ENCODE measurements at places on chromosomes 6 and 20.

DNA sequence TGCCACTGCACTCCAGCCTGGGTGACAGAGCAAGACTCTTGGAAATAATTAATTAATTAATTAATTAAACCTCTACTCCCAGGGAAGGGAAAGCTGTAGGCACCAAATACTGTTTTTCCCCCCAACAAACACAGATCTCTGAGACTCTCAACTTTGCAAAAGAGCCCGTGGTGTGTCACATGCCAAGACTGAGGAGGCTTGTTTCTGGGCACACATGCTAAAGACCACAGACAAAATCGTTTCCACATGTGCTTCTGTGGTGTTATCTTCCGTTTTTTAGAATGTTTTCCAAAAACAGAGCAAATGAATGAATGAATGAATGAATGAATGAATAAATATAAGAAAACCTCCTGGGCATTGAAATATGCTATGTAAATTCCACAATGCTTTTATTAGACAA, 55.6 kb upstream of the ATXN1 start:
- DNase-seq: no peak

GRCh38 chr6:56527934-56528333, 114.8 kb downstream of the DST start:
- DNase-seq: no peak

DNA sequence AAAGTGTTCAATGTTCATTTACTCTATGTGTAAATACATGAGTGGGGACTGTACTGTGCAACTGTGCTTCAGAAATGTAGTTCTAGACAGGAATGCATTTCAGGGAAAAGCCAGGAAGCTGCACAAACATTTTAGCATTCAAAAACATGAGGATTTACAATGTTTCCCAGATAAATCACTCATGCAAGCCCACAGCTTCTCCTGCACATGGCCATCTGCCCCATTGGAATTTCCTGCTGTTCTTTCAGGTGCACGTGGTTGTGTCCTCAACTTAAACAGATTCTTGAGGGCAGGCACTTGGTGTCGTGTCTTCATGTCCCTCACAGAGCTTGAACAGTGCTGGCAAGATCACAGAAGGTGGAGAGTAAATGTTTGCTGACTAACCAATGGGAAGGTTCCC, 101.5 kb downstream of the UNC5CL start:
- DNase-seq: peak; percentile 67

GRCh38 chr6:113734982-113735381, 122.2 kb upstream of the MARCKS start:
- peak; percentile 50 for DNase-seq

- DNase-seq: no peak
Measured at GRCh38 chr20:18321976-18322950, 33.9 kb downstream of the ZNF133 start.

GRCh38 chr6:132400883-132401617, at the start of gene MOXD1:
Gene MOXD1, minus strand, starts transcription at chr6:132401475. Its CDS starts 49 bp downstream, at chr6:132401426.
- DNase-seq: peak; percentile 57

GRCh38 chr6:34374069-34374468, 18.4 kb downstream of the NUDT3 start:
- DNase-seq: no peak

DNA sequence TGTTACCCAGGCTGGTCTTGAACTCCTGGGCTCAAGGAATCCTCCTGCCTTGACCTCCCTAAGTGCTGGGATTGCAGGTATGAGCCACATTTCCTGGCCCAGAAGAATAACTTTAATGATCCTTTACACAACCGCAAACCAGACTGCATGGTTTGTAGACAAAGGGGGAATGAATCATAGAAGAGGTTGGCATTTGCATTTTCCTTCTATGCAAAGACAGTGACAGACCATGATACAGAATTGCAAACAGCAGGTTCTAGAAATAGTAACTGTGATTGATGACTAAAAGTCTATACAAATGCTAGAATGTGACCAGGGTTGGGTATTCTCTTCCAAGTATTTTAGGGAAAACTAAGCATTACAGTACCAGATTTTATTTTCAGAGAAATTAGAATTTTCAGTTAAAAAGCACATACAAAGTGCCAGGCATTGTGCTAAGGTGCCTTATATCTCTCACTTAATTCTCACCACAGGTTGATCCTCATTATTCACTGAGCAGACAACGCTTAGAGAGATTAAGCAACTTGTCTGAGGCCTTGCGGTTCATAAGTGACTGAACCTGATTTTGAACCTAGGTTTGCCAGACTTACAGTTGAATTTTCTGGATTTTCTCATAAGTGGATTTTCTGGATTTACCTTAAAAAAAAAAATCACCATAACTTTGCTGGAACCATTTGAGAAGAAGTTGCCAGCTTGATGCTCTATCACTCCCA, 146.6 kb downstream of the ZFAND3 start:
- DNase-seq: peak; percentile 61

DNA sequence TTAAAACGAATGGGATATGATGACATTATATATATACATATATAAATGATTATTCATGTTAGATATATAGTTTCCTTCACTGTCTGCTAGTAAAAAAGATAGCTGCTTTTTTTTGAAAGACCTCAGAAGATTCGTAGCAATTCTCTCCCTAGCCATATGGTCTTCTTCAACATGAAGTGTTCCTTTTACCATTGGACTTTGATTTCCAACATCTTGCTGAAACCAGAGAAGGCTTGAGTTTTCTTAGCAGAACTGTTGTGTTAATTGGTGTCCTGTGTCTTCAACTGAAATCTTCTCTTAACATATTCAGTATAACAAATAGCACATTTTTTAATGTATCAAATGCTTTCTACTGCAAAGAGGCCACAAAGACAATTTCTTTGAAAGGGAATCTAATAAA, 55.3 kb downstream of the FNDC1 start:
- no peak for DNase-seq

GRCh38 chr20:36606158-36607066, 833 bp downstream of the RAB5IF start:
- DNase-seq: peak; percentile 6

DNA sequence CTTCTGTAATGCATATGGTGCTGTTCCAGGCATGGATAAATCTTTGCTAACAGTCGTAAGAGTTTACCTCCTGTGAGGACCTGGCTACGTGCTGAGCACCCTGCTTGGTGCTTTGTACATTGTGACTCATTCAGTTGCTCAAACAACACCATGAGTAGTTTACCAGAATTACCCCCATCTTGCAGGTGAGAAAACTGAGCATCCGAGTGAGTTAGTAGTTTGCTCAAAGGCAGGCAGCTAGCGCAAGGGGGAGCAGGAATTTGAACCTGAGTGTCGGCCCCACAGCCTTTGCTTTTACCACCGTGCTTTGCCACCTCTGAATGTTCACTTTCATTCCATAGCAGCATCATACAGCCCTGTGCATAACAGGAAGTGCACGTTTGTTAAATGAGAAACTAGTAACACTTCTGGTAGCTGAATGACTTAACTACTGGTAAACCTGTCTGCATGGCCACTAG, 121.9 kb downstream of the MTHFD1L start:
- DNase-seq: no peak

- DNase-seq: no peak
Measured at GRCh38 chr20:19275630-19276071, 63.2 kb downstream of the SLC24A3 start.

- DNase-seq: no peak
Measured at GRCh38 chr20:49394264-49394663, 88.2 kb downstream of the KCNB1 start.

DNA sequence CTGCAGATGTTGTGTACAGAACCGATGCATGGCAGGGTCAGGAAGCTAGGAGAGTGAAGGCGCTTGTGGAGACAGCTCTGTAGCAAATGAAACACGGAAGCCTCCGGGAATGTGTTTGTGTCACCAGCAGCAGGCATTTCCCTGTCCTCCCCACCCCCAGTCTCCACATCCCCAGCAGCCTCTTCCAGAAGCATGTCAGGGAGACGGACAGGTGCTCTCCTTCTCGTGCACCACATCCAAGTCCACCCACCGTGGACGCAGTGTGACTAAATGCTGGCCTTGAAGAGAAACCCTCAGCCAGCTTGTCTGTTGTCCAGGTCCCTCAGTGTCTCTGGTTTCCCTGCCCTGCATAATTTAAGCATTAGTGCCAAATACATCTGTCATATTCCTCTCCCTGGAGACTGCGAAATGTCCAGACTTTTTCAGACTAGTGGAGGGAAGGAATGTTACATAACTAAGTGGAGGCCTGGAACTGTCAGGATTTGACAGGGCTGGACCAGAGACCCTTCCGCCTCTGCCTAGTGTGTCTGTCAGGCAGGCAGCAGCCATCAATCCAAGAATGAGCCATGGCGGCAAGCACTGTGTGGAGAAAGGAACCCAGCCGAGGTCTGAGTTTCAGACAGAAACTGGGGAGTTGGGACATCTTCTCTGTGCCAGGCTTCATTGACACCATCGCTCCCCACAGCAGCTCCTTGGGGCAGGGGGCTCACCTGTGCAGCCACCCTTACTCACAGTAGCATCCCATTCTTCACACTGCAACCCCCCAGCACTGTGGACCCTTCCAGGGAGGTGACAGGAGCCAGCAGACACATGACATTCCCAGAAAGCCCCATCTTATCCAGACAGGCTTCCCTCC, 26.6 kb upstream of the PI16 start:
- peak; percentile 39 for DNase-seq

- no peak for DNase-seq
Measured at GRCh38 chr6:2186516-2186915, 58.9 kb downstream of the GMDS start.

GRCh38 chr20:14310977-14311627, 26.3 kb downstream of the FLRT3 start:
- DNase-seq: no peak

DNA sequence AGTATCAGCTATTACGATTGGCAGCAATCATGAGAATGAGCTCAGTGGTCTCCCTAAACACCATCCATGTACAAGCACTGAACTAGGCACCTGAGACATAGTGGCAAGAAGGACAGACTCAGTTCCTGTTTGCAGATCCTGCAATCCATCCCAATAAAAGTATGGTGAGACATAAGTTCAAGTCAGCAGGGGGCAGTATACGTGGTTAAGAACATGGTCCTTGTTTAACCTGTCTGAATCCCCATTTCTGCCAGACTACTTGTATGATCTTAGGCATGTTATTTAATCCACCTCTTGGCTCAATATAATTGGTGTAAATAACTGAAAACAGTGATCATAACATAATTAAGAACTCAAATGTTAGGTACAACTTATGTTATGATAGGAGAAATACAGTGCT, 33.2 kb upstream of the PNISR start:
- peak; percentile 10 for DNase-seq

GRCh38 chr6:157539421-157539822, 158.4 kb downstream of the ZDHHC14 start:
- DNase-seq: no peak

DNA sequence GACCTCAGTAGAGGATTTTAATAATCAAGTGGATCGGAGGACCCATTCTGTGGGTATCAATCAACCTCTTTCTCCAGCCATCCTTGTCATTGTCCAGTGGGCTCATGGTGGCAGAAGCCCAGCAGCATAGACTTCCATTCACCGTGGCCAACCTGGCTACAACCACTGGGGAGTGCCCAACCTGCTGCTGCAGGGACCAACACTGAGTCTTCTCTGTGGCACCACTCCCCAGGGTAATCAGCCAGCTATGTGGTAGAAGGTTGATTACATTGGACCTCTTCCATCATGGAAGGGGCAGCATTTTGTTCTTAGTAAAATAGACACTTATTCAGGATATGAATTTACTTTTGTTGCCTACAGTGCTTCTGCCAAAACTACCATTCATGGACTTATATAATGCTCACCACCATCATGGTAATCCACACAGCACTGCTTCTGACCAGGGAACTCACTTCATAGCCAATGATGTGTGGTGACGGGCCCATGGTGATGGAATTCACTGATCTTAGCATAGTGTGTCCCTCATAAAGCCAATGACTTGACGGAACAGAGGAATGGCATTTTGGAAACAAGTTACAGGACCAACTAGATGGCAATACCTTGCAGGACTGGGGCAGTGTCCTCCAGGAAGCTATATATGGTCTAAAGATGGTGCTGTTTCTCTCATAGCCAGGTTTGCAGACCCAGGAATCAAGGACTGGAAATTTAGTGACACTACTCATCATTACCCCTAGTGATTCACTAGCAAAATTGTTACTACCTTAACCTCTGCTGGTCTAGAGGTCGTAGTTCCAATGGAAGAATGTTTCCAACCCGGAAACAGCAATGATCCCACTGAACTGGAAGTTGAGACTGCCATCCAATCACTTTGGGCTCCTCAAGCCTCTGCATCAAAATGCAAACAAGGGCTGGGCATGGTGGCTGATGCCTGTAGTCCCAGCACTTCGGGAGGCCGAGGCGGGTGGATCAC, 7.6 kb downstream of the CD24 start:
- no peak for DNase-seq

- no peak for DNase-seq
Measured at GRCh38 chr20:44653546-44653945, 2.0 kb upstream of the ADA start.

DNA sequence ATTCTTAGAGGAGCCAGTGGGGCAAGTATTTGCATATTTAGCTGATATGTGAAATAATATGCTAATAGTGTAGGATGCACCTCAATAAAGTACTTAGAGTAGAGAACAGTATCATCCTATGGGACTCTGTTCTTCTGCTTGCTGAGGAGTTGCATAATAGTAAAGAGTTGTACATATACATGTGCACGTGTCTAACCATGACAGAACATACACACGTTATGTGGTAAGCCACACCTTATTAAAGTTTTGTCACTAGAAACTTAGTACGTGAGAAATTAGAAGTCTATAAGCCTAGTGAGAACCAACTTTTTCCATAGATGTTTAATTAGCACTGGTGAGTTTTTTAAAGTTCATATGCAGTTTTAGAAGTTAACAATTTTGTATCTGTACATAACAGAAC, 80.7 kb downstream of the L3MBTL3 start:
- no peak for DNase-seq

- DNase-seq: peak; percentile 10
Measured at GRCh38 chr6:7769702-7770101, 43.8 kb downstream of the BMP6 start.

- peak; percentile 63 for DNase-seq
Measured at GRCh38 chr20:41308290-41308711, 9.2 kb downstream of the ZHX3 start.

DNA sequence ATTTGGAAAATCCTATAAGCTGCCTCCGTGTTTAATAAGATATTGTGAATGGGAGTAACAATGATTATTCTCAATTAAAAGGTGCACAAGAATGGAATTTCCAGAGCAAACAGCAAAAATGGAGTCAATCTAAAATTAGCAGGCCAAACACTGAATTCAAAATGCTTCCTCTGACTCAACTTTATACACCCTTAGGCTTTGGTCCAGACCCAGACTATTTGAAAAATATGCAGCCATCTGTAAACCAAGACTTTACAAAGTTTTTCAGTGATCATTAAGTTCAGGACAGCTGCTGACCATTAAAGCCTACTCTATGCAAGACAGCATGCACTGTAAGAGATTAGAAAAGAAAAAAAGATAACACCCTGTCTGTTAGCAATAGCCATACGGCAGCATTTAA, 39.4 kb upstream of the CCN6 start:
- DNase-seq: peak; percentile 82

DNA sequence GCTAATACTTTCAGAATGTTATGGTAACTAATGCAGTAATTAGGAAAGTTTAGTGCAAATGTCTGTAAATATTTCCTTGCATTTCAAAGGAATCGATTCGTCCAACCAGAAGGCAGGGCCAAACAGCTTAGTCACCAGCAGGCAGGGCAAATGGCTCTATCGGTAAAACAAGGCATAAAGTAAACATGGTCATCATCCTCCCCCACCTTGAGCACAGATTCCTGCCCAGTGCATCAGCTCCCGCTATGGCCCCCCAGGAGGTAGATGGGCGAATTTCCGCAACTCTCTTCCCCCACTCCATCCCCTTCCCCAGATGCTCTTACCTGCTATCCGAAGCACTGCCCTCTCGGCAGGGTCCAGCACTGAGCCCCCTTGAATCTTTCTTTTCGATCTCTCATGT, 103.8 kb upstream of the BEND6 start:
- peak; percentile 48 for DNase-seq

- DNase-seq: no peak
Measured at GRCh38 chr6:159107451-159108260, 61.5 kb upstream of the FNDC1 start.

All from fibroblast of upper back skin (primary cell).